Right hindlimb (tissue), 1 donor: ENCODE measurements at places on chromosomes 12 and 14.
A peak's percentile ranks its signal among the peaks of the same experiment; 100 is the strongest.

DNA sequence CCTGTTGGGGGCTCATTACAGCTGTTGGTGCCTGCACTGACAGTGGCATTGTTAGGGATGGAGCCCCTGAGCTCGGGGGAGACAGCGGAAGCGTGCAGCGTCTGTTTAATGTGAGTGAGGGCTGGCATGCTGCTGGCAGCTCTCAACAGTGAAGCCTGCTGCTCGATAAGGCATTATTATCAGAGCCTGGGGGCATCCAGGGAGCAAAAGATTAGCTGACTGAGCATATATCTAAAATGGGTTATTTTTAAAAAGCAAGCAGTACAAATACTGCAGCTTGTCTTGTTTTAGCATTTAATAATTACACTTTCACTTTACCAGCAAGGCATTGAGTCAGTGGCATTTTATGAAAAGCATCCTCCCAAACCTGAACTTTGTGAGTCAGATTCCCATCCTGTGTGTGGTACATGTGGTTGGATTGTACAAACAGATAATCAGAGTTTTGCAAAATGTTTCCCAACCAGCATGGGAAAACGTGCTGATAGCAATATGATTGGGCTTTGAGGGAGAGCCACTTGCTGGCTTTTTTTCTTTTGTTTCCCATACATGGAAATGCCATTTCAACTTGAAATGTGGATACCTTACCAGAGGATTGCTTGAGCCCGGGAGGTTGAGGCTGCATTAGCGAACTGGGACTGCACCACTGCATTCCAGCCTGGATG lies 150.8 kb downstream of the PRKCH start:
- no peak for DNase-seq

DNA sequence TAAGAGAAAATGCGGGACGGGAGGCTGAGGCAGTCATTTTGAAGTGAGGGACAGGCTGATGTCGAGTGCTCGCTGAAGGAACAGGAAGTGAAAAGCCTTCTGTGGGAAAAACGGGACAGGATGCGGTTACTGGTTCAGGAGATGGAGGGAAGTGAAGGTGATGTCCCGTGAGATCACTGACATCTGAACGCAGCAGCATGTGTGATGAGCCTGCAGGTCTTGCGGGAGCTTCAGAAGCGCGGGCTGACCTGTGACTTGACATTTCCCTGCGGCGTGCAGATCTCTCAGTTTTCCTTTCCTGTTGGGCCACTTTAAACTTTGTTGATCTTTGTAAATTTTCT lies 77.8 kb downstream of the DDX51 start:
- no peak for DNase-seq

DNA sequence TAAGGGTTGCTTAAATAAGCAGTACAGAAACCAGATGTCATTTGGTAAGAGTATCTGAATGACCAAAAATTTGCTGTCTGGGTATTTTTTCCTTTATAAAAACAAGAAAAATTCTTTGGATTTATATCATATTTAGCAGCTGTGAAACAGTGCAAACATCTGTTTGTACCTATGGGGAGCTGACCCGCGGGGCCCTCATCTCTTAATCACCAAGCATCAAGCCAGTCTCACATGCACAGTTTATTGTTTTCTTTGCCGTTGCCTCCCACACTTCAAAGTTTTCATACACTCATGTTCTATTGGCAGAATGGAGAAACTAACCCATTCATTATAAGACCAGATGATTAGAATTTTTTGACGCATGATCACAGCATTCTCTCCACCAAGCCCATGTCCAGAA lies 142.2 kb downstream of the BMP4 start:
- DNase-seq, result peak; percentile 78

GRCh38 chr14:84707830-84708229 lies 822.1 kb upstream of the FLRT2 start:
- no peak for DNase-seq

DNA sequence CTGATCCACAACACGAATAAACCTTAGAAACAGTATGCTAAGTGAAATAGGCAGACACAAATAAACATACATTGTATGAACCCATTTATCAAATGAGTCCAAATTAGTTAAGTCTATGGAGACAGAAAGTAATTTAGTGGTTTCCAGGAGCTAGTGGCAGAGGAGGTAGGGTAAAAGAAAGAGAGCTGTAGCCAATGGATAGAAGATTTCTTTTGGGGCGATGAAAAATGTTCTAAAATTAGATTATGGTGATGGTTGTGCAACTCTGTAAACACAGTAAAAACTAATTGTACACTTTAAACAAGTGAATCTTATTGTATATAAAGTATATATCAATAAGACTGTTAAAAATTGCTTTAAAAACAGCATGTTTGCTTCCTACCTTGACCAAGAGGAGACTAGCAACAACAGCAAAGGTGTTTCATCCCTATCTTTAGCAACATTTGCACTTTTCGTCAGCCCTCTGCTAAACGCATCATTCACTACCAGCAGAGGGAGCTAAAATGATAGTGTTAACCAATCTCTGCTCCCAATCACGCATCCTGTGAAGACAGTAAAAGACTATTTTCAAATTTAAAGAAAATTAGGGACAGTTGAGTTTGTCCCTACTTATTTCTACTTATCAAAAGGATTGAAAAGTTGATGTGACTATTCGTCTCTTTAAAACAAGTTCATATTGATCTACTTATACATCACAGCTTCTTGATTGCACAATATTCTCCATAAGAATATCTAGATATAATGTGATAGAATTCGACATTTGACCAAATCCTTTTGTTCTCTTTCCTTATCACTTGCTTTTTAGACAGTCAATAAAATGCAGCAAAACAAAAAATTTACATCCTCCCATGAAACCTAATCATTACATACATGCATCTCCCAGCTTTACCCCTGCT lies 24.0 kb upstream of the LGR5 start:
- no peak for DNase-seq

DNA sequence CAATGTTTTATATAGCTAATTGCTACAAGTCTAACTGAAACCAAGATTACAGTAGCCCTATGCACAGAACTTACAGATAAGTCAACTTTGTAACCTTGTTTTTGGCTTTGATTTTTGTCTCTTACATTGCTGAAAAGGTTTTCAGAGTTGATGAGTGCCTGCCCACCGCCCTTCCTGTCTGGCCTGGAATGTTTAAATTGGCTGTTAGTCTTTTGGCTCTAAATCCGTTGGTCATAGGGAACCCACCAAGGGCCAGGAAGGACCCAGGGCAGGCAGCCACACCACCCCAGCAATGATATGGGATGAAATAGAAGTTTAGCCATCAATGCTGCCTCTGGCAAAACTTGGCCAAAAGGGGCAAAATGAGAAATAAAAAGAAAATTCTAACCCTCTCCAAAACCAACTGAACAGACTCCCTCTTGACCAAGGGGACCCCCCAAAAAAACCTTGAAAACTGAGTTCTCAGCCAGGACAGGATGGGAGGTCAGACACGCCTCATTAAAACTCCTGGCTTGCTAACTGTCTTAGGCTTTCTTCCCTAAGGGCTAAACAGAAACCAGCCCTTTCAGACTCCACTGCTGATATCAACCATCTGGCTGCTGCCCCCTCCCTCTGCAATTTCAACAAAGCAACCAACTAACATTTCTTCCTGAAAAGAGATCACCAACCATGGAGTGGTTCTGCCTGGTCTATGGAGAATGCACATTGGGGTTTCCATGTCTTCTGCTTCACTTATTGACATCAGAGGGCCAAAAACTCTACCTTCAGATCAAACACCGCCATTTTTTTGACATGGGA lies 242.1 kb upstream of the NOS1 start:
- no peak for DNase-seq

GRCh38 chr12:121295116-121295745 lies 1.3 kb downstream of the CAMKK2 start:
- DNase-seq, result no peak

GRCh38 chr12:22275843-22276242 lies 58.7 kb downstream of the ST8SIA1 start:
- peak; percentile 61 for DNase-seq

- peak; percentile 82 for DNase-seq
Observed at GRCh38 chr14:74514471-74514941, 20.9 kb downstream of the ISCA2 start.

DNA sequence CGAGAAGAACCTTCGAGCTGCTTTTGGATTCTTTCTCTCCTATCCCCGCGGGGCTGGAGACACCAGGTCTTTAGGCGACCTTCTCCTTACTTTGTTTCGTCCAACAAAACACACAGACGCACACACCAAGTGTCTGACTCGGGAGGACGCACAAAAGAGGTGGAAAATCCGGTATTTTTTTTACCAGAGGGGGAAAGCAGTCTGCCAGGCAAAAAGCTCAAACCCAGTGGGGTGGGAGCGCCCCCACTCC lies 2.1 kb downstream of the SIX4 start:
- peak; percentile 58 for DNase-seq

- peak; percentile 62 for DNase-seq
Observed at GRCh38 chr14:91303091-91303923, 58.8 kb upstream of the GPR68 start.

DNA sequence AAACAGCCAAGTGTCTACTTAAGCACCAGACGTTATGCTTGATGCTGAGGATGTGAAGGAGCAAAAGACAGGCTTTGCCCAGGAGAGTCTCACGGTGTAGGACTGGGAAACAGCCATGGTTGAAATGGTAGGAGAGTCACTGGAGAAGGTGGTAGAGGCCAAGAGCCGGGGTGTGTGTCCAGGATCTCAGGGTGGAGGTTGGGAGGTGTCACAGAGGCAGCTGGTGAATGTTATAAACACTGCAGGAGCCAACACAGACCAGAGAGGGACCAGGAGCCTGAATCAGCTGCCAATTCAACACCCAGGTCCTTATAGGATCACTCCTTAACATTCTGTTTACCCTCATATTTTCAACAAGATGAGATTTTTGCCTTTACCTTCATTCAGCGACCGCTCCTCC lies 7.5 kb downstream of the NID2 start:
- DNase-seq, result no peak
